ENCODE measurements at places on chromosomes 6 and 20.

DNA sequence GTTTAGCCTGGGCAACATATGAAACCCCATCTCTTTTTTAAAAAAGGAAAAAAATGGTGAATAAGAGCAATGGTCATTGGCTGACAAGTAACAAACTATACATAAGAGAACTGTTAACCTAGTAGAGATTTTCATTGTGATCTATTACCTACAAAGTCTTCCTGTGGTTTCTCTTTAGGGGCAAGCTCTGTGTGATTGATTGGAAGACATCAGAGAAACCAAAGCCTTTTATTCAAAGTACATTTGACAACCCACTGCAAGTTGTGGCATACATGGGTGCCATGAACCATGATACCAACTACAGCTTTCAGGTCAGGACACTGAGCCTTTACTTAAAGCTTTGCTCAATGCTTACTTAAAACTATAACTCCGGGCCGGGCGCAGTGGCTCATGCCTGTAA lies 19.2 kb downstream of the MGME1 start:
- no peak for DNase-seq

DNA sequence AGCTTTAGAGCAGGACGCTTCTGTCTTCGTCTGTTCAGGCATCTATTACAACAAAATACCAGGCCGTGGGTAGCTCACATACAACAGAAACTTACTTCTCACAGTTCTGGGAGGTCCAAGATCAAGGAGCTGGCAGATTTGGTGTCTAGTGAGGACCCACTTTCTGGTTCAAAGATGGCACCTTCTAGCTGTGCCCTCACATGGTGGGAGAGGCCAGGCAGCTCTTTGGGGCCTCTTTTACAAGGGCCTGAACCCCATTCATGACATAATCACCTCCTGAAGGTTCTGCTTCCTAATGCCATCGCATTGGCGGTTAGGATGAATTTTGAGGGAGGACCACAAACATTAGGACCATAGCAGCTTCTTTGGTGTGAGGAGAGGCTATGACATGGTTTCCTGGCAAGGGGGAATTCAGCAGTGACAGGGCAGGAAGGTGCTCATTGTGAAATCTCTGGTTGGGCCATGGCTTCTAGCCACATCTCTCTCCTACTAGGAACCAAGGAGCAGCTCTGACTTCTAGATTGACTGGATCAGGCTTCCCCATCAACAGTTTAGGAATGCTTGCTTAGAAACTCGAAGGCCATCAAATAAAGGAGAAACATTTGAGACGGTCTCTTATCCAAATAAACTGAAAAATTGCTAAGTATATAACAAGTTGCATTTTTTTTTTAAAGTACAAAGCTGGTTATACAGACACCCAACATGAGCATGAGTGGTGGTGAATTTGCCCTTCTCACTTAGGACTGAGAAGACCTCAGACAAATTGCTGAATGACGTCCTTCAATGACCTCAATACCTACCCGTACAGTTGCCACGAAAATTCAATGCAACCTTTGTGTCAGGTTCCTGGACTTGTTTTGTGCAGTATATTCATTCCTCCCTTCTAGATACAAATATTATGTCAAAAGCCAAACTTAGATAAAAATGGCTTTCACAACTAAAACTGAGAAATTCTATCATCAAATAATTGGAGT lies 140.7 kb downstream of the ZDHHC14 start:
- DNase-seq, result no peak

DNA sequence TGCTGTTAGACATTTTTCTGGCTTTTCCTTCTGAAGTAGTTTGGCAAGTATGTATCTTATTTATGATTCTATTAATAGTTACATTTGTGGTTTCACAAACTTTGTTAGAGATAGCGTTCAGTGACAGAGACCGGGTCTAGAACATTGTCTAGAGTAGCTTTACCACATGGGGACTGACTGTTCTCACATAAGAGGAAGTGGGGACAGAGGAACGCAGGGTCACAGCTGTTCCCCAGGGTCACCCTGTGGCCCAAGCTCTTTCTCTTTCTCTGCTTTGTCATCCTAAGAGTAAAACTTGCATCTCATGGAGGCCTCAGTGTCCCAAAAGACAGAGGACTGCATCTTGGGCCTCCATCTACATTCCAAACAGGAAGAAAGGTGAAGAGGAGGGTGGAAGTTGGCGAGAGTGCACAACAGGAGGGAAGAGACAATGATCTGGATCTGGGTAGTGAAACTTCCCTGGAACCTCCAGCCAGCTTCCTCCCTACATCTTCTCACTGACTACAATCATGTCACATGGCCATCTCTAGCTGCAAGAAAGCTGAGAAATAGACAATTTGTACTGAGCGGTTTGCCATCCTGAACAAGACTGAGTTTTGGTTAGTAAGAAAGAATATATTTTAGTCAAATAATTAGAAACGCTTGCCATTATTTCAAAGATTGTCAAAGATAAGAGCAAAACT lies 645.8 kb upstream of the ARID1B start:
- DNase-seq, result no peak

DNA sequence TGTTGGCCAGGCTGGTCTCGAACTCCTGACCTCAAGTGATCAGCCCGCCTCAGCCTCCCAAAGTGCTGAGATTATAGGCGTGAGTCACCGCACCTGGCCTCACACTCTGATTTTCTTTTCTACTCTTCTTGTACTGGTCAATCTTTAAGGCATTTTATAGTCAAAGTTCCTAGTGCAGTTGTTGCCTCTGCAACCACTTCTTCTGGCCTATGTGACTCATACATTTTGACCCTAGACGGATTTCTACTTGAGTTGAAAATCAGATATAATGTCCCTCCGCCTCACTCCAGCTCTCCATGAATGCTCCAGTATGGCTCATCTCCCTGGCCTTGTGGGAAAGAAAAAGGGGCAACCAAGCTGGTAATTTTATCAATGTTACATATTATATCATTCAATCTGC lies 42.4 kb downstream of the TNFRSF21 start:
- DNase-seq, result no peak

- no peak for DNase-seq
Observed at GRCh38 chr6:37155394-37156312, 14.3 kb upstream of the PIM1 start.

DNA sequence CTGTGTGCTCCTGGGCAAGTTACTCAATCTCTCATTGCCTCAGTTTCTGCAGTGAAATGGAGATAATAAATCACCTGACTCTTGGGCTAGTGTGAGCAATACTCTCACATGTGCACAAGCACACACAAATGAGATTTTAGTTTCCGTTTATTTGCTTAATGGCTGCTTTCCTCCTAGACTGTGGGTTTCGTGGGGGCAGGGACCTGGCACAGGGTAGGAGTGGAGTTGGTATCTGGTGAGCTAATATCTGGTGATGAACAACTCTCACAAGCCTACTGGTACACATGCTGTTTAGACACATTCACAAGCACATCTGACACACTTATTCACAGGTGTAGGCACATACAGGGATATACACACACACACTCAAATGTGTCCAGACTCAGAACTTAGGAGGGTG lies 73.8 kb downstream of the TOX2 start:
- no peak for DNase-seq

DNA sequence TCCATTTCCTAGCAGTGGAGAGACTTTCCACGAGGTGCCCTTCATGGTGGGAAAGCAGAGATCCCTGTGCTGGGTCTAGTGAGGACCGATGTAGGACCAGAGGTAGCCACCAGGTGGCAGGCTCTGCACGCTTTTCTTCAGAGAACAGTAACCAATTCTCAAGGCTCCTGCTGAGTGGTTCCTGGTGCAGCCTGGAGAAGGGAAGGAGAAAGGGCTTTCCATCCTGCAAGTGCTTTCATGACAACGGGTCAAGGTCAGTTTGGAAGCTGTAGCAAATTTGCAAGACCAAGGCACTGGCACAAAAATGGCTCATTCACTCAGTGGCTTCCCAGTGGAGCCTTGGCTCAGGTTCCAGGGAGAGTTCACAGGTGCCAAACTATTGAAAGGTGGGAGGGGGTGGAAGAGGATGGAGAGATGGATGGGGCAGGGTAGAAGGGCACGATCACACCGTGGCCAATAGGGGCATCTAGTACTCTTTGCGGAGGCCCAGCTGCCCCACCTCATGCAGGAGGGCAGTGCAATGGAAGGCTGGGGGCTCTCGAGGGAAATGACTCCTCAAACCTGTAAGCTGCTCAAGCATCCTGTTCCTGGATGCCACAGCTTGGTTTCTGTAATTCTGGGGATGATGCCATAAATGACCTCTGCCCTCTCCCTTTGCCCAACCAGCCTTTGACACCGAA lies 25.5 kb upstream of the KCNK16 start:
- DNase-seq, result no peak

DNA sequence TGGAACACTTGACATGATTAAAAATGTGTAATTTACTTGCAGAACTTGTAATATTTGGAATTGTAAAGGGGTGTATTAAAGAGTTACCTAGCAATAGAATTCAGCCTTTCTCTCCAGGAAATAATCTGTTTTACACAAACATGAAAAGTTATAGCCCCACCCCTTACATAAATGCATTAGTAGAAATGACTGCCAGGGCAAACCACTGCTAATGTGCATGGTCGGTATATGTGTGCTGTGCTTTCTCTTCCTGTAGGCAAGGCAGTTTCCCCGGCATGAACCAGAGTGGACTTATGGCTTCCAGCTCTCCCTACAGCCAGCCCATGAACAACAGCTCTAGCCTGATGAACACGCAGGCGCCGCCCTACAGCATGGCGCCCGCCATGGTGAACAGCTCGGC lies 156.5 kb downstream of the TMEM242 start:
- no peak for DNase-seq

DNA sequence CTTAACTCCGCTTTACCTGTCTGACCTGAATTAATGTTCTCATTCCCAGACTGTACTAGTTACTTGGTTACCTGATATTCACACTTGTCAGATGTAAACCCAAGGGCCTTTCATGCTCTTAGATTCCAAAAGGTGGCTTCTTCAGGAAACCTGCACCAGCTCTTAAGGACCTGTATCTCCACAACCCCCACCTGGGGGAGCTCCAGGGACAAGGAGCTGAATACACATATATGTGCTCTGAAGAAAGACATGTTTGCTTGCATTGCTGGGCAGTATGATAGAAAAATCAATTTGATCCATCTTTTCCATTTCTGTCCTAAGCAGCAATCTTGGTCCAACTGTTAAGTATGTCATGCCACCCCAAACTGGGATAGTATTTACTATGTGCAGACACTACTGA lies 64.8 kb upstream of the POU3F2 start:
- no peak for DNase-seq

DNA sequence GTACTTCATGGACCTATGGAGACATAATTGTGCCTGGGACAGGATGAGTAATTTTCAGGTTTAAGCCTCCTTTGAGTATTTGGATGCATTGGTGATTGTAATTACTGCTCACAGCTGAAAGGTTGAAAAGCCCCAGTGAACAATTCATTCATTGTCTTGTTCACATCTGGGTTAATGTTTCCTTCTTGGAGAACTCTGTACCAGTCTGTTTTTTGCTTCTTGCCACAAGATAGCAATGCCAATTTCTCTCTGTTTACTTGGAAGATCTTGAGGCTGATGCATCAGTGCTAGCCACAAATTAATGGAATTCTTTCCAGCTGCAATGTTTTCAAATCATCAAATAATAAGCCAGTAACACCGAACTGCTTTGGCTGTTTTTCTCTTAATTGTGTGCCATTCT lies 207.8 kb downstream of the BMP2 start:
- no peak for DNase-seq

GRCh38 chr20:43914311-43915210 lies at the start of gene TOX2:
Gene TOX2 (plus strand): TSS chr20:43914852. CDS start chr20:43914892, 40 bp downstream.
- no peak for DNase-seq

DNA sequence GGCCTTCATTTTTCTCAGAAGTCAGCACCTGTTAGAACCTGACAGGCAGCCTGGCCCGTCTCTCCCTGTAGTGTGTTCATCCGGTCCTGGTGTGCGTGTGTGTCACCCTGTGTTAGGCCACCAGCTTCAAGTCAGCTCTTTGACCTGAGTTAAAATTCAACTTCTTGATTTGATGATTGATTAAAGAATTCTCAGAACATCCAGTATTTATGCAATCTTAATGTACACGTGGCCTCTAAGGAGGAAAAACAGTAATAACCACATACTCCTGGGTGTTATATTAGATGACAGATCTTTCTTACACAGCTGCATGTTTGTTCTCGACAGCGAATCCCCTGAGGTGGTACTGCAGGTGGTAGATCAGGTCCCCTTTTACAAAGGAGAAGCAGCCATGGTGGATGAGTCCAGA lies 19.1 kb upstream of the TMEM217 start:
- no peak for DNase-seq

- no peak for DNase-seq
Observed at GRCh38 chr6:139927236-139927635, 552.8 kb upstream of the CITED2 start.

DNA sequence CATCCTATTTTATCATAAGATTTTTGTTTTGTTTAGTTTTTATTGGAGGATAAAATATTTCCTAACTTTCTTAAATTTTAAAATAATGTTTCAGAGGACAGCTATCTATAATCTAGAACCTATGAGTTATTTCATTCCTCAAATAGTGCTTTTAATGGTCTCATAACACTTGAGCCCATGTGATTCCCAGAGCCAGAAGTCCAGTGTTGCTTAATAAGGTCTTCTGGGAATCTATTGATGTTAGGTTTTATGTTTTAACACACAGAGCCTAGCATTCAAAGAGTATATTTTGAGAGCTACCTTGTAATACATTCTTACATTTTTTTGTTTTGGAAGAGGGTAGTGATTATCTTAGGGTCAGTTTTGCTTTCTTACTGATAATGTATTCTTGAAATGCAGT lies 200.2 kb downstream of the CENPW start:
- DNase-seq, result no peak

DNA sequence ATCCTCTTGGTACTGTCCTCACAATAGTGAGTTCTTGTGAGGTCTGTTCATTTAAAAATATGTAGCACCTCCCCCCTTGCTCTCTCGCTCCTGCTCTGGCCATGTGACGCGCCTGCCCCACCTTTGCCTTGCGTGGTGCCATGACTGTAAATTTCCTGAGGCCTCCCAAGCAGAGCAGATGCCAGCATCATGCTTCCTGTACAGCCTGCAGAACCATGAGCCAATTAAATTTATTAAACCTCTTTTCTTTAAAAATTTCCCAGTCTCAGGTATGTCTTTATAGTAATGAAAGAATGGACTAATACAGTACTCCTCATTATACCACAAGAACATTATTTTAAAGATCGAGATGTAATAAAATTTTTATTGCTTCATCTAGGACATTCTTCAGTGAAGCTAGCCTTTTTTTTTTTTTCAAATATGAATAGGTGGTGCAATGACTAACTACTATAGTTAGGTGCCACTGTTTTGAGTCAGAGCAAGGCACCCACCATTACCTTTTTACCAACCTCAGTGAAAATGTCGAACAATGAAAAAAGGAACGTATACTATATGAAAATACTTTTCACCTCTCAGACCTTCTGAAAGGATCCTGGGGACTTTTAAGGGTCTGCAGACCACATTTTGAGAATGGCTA lies 191.1 kb upstream of the SGK1 start:
- no peak for DNase-seq

- no peak for DNase-seq
Observed at GRCh38 chr6:45791211-45792168, 224.2 kb downstream of the CLIC5 start.

- no peak for DNase-seq
Observed at GRCh38 chr6:166820070-166820469, 136.3 kb downstream of the RNASET2 start.

DNA sequence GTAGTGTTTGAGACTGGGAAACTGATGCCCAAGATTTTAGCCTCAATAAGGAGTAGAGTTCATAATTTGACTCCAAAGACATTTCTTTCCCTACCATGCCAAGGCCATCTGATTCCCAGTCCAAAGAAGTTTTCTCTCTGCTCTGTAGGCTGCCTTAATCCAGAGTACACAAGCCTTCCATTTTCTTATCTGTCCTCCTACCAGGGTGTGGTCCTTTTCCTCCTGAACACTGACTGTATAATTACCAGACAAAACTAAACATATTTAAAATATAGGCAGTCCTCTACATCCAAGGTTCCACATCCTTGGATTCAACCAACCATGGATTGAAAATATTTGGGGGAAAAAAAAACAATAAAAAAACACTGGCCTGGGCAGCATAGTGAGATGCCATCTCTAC lies 108.4 kb downstream of the SLC16A10 start:
- no peak for DNase-seq

Measured in CMK (cell line).